ENCODE measurements at places on chromosomes 4 and X.

DNA sequence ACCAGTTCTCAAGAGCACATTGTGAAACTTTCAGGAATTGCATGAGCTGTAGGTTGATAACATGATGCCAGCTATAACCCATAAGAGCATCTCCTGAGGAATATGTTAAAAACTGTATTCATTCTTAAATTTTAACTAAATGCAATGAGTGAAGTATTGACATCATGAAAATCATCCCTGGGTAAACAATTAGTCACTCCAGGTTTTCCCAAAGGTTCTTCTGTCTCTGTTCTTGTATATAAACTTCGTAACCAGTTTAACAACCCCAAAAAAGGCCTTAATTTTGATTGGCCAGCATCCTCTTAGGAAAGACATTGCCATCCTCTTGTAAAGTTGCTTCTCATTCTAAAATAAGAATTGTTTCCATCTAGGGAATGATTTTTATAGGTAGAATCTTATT is 80.4 kb downstream of the TET2 start:
- no peak overlapping the region for H3K27ac ChIP-seq
- H3K4me3 ChIP-seq: no peak overlapping the region
- no peak for DNase-seq
- no peaks in the 10 kb centered on the region for H3K27me3 ChIP-seq
- no peaks in the 10 kb centered on the region for H3K36me3 ChIP-seq
- no peaks in the 10 kb centered on the region for H3K4me1 ChIP-seq

DNA sequence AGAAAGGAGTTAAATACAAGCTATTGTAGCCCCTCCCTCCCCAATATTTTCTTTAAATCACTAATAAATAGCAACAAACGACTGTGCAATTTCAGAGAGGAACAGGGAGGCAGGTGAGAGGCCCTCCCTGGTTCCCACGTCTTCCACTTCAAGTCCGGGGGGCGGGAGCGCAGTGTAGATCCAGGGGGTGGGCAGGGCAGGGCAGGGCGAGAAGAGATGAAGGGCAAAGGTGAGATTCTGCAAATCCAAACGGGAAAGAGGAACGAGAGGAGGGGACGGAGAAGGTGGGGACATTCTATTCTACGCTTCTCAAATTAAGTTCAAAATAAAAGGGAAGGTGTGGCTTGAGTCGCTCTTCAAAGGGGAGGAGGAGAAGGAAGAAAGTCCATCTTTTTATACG is 6.8 kb downstream of the NKX6-1 start:
- H3K27me3 ChIP-seq: peaks cover 96% of the 10 kb centered on the region
- peaks cover 1% of the 10 kb centered on the region for H3K4me1 ChIP-seq
- H3K27ac ChIP-seq: no peak overlapping the region
- no peaks in the 10 kb centered on the region for H3K36me3 ChIP-seq
- no peak overlapping the region for H3K4me3 ChIP-seq

DNA sequence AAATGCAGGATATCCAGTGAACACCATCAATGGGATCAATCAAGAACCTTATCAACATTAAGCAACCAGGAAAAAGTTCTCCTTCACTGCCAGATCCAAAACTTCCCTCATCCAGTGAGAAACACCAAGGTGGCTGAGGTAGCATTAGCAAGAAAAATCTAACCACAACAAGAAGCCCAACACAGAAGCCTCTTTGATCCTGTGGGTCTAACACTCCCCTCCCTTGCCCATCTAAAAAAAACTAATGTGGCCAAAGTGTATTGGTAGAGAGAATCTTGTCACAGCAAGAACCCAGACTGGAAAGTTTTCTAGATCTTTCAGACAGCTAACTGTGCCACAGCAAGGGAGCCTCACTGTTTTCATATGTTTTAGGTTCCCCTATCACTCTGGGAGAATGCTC is 558.0 kb downstream of the STPG2 start:
- H3K27me3 ChIP-seq: no peaks in the 10 kb centered on the region
- H3K4me3 ChIP-seq: no peak overlapping the region
- no peaks in the 10 kb centered on the region for H3K36me3 ChIP-seq
- no peaks in the 10 kb centered on the region for H3K4me1 ChIP-seq
- no peak overlapping the region for H3K27ac ChIP-seq
- DNase-seq: no peak

GRCh38 chr4:77348815-77349214 is 191.8 kb downstream of the CCNG2 start:
- no peaks in the 10 kb centered on the region for H3K27me3 ChIP-seq
- DNase-seq: no peak
- no peak overlapping the region for H3K4me3 ChIP-seq
- H3K36me3 ChIP-seq: no peaks in the 10 kb centered on the region
- H3K4me1 ChIP-seq: no peaks in the 10 kb centered on the region

DNA sequence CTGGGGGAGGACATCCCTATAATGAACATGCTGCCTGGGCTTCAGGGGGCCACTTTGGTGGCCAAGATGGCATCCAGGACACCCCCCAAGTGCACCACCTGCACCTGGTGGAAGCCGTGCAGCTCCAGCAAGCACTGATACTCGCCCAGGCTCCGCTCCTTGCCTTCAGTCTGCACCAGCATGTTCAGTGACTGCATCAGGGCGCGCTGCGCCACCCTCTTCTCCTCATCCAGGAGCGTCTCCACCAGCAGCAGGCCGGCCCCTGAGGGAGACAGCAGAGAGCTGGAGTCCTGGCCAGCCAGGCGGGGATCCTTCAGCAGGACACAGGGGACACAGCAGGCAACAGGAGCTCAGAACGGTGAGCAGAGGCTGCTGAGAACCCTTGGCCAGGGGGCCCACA is 11.3 kb upstream of the SLC25A6 start:
- DNase-seq: peak; percentile 54
- no peaks in the 10 kb centered on the region for H3K4me1 ChIP-seq
- H3K27me3 ChIP-seq: no peaks in the 10 kb centered on the region
- peaks cover 61% of the 10 kb centered on the region for H3K36me3 ChIP-seq

DNA sequence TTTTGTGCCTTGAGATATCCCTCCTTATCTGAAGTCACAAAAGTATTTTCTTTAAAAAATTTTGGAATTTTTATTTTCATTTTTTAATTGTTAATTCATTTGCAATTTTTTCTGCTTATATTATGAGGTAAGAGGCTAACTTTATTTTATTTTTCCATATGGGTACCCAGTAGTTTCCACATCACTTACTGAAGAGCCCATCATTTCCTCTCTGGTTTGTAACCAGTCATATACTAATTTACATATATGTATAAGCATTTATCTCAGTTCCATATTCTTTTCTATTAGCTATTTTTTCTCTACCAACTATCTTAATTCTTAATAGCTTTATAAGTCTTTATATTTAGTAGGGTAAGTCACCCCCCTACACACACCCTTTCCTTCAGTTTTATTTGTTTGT is 27.0 kb downstream of the MGARP start:
- DNase-seq: no peak
- H3K4me3 ChIP-seq: no peak overlapping the region
- no peaks in the 10 kb centered on the region for H3K27me3 ChIP-seq

Data from upper lobe of right lung (tissue), 1 donor.